ENCODE measurements at places on chromosomes 2 and 18. TPM values are rescaled to one million over a fixed set of nuclear protein-coding genes. Genes with fewer than 3 reads are reported as not detected.

Gene PLGLB2
- total RNA-seq = 3.4 TPM

Gene SERPINB11
- total RNA-seq = 1.4 TPM

Gene HOXD13
- 0.43 TPM for total RNA-seq

GRCh38 chr2:67448648-67449047, 51.5 kb downstream of the ETAA1 start:
- no peak for DNase-seq

DNA sequence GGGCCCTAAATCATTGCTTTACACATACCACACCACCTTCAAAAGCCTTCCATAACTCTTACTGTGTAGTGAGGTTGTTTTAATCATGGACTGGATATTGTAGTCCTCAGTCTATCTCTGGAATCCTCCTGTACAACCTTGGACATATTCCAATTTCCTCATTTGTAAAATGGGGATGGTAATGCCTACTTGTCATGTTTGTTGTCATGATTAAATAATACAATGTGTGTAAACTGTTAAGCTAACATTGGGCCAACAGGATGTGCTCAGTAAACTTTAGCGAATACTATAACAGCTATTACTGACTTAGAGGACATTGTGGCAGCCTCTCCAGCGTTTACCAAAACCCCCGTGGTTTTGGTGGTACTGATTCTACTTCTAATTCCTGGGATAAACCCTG, 74.7 kb upstream of the PTPRM start:
- DNase-seq = no peak

DNA sequence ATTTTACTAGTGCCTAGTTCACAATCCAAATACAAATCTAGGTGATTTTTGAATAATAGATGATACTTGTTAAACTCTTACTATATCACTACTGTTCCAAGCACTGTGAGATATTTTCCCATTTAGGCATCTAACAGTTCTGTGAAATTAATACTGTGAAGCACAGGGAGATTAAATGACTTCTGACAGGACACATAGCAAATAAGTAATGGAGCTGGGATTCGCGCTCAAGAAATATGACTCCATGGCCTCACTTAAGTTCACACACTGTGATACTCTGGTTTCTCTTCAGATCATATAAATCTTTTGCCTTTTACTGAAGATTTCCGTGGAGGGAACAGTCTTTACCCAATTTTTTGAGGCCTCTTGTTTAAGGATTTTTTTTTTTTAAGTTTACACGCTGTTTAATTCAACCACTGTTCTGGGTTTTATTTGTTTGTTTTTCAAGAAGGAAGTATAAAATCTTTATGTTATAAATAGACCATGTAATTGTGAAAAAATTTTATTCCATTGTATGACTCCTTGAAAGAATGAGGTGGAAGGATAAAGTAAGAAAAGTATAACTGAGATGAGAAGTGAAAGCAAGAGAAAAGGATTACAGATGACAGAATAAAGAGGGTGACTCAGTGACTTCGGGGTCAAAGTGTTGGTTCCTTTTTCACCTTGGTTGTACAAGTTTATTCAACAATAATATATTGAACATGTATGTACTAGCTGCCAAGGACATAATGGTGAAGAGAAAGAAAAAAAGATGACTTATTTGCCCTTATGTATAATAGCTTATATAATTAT, 30.2 kb downstream of the RBM45 start:
- no peak for DNase-seq

DNA sequence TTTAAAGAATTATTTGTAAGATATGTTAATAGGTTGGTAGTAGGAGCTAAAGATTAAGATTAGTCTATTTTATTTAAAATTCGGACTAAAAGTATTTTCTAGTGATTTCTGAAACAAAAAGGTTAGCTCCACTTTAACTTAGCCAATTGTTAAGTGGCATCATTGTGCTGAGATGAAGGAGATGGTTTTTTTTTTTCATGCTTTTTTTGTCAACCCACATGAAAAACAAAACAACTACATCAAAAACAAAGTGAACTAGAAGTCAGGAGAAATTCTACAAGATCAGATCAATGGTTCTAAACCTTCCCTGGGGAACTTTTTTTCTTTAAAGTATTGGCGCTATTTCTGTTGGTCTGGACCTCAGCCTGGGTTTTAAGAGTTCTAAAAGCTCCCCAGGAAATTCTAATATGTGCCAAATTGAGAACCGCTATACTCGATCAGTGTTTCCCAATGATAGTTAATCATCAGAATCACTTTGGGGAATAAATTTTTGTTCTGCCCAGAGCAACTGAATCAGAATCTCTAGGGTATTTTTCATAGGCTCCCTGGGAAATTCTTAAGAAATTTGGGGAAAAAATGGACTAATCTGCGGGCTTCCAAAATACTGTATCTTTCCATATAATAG, 2.3 kb downstream of the ZC3H6 start:
- no peak for DNase-seq
